ENCODE measurements at places on chromosomes 1 and 21.

DNA sequence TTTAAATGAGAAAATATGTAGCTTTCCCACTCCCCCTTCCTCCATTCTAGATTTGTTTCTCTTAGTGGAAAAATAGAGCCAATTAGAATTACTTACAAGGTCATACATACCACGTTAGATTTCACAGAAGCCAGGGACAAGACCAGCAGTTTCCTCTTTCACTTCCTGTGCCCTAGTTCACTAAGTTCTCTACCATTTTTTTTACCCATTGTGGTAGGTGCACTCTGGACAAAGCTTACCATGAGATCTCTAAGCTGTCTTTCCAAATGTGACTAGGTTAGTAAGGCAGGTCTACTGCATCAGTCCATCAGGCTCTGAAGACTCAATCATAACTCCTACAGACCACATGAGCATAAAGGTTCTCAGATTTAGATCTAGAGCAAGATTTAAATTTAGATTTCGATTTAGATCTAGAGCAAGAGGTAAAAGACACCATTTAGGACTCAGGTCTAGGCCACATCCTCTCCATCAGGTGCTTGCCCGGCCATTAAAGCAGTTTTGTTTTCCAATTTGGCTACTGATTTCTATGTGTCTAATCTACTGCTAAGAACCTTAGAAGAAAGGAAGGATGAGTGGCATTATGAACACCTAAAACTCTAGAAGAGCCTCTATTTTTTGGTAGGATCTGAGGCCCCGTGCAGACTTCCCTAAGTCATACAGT lies 235.3 kb downstream of the FAF1 start:
- DNase-seq = peak; percentile 11

- no peak for DNase-seq
Measured at GRCh38 chr1:43293176-43293575, 7.6 kb upstream of the TIE1 start.

DNA sequence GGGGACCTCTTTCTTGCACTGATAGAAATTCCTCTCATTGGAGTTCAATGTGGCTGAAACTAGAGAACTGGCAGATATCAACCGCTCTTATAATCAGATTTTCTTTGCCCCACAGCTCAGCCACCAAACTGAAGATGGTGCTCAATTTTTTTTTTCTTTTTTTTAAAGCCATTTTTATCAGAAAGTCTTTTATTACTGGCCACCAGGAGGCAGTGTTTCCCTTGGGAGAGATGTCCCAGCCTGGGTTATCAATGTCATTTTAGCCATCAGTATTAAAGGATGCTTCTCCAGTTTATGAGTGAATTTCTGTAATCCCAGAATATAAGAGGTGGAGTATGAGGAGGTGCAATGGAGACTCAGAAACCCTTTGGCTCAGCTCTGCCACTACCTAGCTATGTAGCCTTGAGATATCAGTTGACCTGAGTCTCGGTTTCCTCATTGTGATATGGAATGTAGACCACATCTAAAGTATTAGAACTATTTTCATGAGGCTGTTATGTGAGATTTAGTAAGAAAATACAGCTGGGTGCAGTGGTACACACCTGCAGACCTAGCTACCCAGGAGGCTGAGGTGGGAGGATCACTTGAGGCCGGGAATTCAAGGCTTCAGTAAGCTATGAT lies 27.6 kb downstream of the CD244 start:
- peak; percentile 68 for DNase-seq

DNA sequence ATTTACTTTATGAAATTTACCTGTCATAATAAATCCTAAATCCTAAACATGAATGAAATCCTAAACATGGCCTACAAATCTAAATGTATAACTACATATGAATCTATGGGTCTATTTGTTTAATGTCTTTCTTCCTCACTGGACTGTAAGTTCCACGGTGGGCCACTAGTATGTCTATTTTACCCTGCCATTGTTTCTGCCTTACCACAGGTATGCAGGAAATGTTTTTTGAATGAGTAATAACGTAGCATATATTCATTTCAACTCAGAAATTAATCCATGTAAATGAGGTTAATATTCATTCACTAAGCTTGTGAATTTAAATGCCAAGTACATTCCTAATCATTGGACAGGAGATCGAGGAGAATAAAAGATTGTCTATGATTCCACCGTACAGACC lies 35.3 kb downstream of the B3GALNT2 start:
- DNase-seq = peak; percentile 75

GRCh38 chr1:30649321-30649991 lies 73.9 kb downstream of the MATN1 start:
- no peak for DNase-seq

DNA sequence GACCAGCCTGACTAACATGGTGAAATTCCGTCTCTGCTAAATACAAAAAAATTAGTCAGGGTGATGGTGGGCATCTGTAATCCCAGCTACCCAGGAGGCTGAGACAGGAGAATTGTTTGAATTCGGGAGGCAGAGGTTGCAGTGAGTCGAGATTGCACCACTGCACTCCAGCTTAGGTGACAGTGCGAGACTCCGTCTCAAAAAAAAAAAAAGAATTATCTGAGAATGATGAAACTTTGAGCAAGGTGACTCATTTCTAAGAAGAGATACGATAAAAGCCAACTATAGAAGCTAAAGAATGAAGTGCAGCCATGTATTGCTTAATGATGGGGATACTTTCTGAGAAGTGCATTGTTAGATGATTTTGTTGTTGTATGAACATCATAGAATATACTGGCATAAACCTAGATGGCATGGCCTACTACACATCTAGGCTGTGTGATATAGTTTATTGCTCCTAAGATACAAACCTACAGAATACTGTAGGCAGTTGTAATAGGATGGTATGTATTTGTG lies 64.7 kb downstream of the SNRPE start:
- DNase-seq = peak; percentile 81

- DNase-seq = no peak
Measured at GRCh38 chr1:232653789-232654188, 23.9 kb upstream of the SIPA1L2 start.

- DNase-seq = no peak
Measured at GRCh38 chr1:35655196-35655595, 13.9 kb upstream of the PSMB2 start.

- peak; percentile 83 for DNase-seq
Measured at GRCh38 chr21:46189213-46189958, 5.1 kb upstream of the SPATC1L start.

GRCh38 chr21:24045373-24045772 lies 1561.9 kb downstream of the MRPL39 start:
- DNase-seq = no peak

DNA sequence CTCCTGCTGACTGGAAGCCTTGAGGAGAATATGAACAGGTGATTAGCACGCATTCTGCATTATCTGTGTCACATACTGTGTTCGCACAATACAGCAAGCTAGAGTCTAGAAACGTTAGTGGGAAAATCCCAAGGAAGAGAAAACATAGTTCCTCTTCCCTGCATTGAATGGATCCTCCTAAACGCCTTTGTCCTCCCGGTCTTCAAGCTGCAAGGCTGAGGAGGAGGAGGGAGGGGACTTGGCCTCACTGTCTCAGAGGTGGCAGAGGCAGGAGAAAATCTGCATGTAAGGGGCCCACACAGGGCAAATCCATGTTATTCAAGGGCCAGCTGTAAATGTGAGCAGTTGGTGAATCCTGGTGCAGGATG lies 34.4 kb downstream of the WNT9A start:
- no peak for DNase-seq

GRCh38 chr21:46459356-46460112 lies 843 bp downstream of the DIP2A start:
- DNase-seq = peak; percentile 54

DNA sequence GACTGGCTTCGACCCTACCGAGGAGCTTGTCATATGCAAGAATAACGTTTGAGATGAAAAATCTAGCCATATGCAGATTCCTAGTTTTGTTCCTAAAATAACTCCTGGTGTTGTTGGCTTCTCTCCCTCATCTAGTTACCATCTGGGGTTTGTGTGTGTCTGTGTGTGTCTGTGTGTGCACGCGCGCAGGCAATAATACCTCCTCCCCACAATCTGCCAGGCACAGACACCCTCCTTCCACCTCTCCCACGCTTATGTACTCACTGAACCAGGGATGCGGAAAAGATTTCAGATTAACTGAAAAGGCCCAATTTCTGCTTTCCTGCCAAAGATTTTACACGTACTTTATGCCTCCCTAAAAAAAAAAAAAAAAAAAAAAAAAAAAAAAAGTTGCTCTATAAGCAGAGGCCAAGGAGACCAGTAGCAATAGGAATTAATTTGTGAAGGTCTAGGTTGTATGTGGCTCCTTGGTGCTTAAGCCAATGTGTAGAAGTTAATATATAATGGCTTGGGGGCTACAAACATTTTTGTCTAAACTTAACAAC lies 452.7 kb downstream of the NUF2 start:
- no peak for DNase-seq

- no peak for DNase-seq
Measured at GRCh38 chr1:217542837-217543236, 88.1 kb downstream of the GPATCH2 start.

GRCh38 chr1:183886853-183887252 lies 81.9 kb downstream of the RGL1 start:
- DNase-seq = no peak

- DNase-seq = no peak
Measured at GRCh38 chr1:179883745-179884138, 1.7 kb downstream of the TOR1AIP1 start.

DNA sequence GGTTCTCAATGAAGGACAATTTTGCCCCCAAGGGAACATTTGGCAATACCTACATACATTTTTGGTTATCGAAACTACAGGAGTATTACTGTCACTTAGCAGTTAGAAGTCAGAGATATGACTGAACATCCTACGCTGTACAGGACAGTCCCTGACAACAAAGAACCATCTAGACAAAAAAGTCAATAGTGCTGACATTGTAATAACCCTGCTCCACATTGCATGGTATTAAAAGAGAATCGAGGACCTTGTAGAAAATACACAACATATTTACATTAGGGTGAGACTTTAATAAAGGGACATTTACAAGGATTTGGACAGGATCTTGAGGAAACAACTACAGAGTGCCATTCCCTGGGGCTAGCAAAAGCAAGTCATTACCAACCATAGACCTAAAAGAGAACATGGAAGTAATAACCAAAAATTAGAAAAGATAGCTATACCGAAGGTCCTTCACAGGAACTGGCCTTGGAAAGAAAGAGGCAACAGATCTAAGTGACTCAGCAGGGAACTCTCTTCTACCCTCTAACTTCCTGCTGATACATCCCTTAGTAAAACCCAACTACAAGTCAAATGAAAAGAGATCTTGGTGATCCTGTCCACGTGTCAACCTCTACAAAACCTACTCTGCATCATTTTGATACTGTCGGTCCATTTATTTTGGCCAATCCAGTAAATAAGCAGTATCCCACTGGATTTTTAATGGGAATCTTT lies 40.2 kb downstream of the ANGPTL3 start:
- DNase-seq = peak; percentile 16

DNA sequence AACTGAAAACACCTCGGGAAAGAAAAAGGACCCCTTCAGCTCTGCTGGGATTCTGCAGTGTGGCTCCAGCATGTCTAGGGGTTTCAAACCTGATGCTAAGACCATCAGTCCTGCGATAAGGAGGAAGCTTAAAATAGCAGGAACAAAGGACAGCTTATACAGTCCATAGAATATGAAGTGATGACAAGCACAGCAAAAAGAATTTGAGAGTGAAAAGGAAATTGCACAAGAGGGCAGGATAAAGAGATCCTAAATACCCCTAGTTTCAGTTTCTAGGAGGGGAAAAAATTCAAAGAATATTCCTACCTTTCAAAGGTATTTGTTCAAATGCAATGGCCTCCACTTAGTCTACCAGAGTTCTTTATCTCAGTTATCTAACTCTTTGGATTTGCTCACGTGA lies 171.4 kb downstream of the TGFB2 start:
- DNase-seq = peak; percentile 64

- no peak for DNase-seq
Measured at GRCh38 chr1:8537991-8538390, 220.1 kb downstream of the SLC45A1 start.

DNA sequence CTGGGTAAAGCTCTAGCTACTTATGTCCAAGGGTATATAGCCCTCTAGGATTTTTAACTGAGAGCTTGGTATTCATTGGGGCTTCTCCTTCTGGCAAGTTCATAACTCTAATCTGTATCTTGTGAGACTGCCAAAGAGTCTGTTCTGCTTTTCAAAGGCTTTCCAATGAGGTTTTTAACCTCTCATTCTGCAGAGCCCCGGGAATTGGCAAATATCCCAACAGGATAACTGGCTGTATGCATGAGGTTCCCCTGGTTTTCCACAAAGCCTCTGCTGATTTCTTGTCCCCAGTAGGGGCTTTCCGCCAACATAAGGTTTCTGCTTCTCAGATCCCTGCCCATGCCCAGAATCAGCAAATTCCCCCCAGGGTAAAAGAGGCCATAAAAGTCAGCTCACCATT lies 40.9 kb downstream of the RPL5 start:
- DNase-seq = no peak

- DNase-seq = no peak
Measured at GRCh38 chr1:4268262-4268888, 368.3 kb upstream of the C1orf174 start.

- no peak for DNase-seq
Measured at GRCh38 chr1:22760455-22760854, 49.8 kb downstream of the EPHB2 start.

GRCh38 chr1:4422504-4423289 lies 231.7 kb upstream of the AJAP1 start:
- DNase-seq = peak; percentile 5

GRCh38 chr1:54764922-54765561 lies 719 bp upstream of the PARS2 start:
- no peak for DNase-seq

DNA sequence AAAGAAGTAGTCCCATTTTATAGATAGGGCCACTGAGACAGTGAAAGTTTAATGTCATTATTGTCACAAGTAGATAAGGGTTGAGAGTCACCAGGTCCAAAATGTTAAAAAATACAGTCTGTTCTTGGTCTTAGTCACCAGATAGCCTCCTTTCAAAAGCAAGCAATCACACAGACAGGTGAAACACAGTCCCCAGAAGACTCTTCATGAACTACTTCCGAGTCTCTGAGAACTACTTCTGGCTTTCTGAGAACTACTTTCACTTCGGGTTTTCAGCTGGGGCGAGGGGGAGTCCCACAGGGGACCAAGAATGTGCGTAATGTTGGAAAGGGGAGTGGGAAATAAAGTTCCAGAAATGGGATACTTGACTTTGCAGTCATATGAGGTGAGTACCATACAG lies 143.2 kb downstream of the HHIPL2 start:
- no peak for DNase-seq

- DNase-seq = no peak
Measured at GRCh38 chr1:59279645-59280044, 17.2 kb upstream of the FGGY start.

DNA sequence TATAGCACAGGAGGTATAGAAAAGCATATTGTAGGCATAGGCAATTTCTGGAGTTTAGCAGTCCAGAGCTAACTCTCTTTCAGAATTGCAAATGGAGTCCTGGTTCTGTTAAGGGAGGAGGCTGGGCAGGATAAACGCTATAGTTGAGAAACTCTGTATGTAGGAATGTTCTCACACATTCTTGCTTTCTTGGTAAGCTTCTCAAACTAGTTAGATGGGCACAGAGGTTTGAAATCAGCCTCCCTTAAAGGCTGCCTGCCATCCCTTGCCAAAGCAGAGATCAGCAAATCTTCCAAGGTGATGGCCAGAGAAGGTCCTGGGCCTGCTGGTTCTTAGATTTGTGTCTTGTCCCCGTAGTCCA lies 42.9 kb upstream of the TADA1 start:
- no peak for DNase-seq

DNA sequence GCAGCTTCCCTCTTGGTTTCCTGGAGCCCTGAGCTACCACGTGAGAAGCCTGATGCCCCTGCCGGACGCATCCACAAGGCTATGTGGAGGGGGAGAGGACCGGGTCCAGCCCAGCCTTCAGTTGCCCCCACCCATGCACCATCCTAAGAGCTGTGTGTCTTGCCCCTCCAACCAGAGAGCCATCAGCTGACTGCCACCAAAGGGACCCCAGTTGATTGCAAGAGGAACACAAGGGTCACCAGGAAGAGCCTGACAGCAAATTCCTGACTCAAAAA lies 81.5 kb downstream of the GLIS1 start:
- DNase-seq = no peak

All from choroid plexus epithelial cell (primary cell).